ENCODE measurements at places on chromosomes 11 and 22.

DNA sequence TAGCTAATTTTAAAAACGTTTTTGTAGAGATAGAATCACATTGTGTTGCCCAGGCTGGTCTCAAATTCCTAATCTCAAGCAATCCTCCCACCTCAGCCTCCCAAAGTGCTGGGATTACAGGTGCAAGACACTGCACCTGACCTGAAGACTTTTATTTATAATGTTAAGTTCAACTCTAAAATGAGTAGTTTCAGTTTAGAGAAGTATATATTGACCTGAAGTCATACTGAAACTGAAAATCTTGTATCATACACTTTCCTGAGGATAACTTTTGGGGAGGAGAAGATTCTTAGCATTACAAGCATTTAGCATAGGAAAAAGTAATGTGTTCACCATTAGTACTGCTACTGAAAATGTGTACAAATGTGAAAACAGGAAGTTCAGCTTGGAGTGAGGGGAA is 249.3 kb downstream of the CASP12 start:
- no peak for DNase-seq

GRCh38 chr11:106879029-106879428 is 139.2 kb downstream of the GUCY1A2 start:
- DNase-seq, result no peak

- DNase-seq, result no peak
These were observed 121.9 kb upstream of the MTMR2 start for GRCh38 chr11:96045622-96046456.

- DNase-seq, result no peak
These were observed 7.9 kb downstream of the TOMM22 start for GRCh38 chr22:38689651-38690050.

- DNase-seq, result no peak
These were observed 53.0 kb downstream of the CDKN1C start for GRCh38 chr11:2832533-2833020.

DNA sequence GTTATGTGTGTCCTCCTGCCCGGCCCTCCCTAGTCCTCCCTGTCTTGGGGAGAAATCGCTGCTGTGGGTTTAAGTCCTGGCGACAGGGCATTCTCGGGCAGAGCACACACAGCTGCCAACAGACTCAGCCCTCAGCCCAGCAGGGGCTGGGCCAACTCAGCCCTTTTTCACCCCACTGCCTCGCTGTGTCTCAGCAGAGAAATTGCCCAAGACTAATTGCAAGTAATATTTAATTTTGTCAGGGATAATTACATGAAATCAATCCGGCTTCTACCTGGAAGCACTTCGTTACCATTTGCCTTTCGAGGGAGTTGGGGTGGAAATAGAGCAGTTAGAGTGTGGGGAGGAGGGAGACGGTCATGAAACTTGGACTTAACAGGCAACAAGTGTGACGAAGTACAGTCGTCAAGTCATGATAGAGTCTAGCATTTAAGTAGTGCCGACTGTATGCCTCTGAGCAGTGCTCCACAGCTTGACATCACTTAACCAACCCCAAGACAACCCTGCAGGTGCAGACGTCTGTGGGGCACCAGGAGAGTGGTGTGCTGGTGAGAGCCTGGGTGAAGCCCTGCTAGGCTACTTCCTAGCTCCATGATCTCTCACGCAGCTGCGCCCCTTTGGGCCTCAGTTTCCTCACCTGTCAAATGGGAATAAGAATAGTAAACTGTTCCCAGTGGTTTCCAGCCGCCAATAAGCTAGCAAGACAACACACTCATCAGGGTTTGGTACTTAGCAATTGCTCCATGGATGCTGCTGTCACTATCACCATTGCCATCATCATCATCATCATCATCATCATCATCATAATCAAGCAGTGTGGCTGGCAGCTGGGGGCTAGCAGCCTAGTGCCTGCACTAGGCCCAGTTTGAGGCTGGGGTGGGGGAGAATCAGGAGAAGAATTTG is 29.2 kb downstream of the MN1 start:
- no peak for DNase-seq

DNA sequence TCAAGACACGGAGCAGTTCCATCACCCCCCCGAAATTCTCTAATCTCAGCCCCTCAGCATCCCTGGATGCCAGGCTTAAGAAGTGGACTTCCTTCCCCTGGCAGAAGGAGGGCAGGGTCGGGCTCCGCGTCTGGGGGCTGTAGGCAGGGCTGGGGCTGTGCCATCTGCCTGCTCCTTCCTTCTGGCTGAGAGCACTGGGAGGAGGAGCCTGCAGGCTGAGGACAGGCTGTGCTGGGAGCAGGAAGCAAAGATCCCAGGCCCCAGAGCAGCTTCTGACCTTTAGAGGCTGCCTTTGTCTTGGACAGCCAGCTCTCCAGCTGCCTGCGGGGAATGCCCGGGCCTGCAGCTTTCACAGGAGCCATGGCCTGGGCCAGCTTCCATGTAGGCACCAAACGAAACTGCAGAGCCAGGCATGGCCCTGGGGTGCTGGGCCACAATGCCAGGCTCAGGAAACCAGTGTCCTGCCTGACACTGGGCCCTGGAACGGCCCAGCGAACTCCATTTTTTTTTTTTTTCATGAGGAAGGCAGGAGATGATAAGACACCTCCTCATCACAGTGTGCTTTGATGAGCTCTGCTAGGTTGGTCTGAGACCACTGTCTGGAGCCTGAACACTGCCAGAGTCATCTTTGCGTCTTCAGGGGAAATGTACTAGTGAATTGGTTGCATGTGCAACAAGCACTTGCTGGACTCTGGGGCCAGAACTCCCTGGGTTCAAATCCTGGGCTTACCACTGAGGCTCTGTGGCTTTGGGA is 67.9 kb downstream of the MCM5 start:
- no peak for DNase-seq

DNA sequence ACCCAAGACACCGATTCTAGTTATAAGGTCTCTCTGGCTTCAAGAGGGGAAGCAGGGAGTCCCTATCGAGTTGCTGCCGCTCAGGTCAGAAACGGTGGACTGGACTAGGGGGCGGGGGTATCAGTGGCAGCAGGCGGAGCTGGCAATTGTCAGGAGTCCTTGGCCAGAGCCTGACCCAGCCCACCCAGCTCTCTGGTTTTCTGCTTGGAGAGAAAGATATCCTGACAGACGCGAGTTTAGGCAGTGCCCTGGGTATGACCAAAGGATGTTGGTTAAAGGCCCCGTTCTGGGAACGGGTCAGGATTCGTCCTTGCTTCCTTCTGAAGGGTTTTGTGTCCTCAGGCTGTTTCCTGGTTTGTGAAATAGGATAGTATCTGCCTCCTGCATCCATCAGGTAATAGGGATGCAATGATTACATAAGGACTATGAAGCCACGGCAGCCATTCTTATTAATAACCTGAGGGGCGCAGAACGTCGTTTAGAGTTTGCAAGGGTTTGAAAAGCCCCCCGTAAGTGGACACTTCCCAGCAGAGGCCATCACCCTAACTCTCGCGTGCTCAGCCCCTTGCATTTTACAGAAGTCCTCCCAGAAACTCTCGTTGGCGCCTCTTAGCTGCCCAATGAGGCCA is 700 bp upstream of the DEPDC5 start:
- no peak for DNase-seq

DNA sequence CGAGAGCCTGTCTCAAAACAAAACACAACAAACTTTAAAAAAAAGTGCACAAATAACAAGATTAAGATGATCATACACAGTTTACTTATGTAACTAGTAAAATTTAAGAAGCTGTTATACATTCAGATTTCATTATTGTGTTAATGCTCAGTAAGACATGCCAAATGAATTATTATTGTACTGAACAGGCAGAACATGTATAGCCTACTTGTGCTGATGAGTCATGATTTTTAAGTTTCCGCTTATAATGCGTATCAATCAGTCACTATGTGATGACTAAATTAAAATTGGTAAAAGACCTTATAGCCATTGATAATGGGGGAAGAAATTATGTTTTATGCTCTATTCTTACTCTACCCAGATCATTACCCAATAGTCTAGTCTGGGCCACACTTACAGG is 20.5 kb upstream of the EXPH5 start:
- DNase-seq, result no peak

DNA sequence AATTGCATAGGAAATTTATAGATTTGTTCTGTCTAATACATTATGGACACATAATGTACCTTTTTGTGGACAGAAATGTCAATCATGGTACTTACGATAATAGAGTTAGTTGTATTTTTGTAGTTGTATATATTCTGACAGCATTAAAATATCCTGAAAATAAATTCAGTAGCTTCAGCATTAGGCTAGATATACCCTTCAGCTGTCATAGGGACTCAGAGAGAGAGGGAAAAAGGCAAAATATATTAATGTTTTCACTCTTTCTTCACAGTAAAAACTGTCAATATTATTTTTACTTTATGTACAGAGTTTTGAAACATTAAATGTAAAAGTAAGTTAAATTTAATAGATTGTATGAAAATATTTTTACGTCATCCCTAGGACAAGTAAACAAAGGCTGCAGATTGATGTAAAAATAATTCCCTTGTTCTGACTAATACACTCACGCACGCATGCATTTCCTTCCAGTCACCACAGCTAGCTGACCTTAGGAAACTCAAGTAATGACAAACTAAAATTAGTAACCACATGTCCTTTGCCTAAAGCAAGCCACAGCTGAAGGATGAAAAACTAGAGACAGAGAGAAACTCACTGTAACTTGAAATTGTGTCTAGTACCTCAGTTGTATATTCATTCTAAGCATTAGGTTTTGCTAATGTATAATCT is 104.7 kb upstream of the CARD18 start:
- DNase-seq, result no peak

GRCh38 chr22:45999379-45999971 is 22.5 kb upstream of the WNT7B start:
- no peak for DNase-seq

DNA sequence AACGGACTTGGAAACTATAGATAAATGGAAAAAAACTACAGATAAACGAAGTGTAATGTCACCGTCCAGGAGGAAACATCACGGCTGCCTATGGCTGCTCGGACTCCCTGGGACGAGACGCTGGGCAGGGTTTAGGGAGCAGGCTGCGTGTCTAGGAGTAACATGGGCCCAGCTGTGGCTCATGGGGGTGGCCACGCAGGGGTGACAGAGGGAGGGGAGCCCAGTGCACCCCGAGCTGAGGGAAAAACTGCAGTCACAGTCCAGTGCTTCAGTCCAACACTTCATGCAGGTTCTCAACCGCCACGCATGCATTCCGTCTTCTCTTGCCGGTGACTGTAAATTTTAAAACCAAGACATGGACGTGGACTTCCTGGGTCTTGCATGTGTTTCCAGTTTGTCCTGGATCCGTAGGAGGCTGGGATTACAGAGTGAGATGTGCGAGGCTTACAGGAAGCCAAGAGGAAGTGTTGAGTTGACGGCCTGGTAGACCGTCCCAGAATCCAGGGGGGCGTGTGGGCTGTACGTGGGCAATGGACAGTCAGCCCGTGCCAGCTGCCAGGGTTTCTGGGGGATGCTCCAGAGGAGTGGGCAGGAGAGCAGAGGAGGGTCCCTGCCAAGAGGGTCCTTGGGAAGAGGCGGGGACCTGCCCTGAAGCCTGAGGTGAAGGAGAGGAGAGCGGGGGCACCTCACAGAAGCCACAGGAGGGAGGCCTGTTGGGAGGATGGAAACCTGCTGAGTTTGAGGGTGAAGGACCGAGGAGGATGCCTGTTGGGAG is 691.4 kb downstream of the BRD1 start:
- DNase-seq, result no peak

GRCh38 chr11:1202776-1203504 is 19.9 kb upstream of the MUC5B start:
- peak; percentile 60 for DNase-seq

GRCh38 chr11:69427337-69427736 is 54.1 kb upstream of the LINC01488 start:
- no peak for DNase-seq

DNA sequence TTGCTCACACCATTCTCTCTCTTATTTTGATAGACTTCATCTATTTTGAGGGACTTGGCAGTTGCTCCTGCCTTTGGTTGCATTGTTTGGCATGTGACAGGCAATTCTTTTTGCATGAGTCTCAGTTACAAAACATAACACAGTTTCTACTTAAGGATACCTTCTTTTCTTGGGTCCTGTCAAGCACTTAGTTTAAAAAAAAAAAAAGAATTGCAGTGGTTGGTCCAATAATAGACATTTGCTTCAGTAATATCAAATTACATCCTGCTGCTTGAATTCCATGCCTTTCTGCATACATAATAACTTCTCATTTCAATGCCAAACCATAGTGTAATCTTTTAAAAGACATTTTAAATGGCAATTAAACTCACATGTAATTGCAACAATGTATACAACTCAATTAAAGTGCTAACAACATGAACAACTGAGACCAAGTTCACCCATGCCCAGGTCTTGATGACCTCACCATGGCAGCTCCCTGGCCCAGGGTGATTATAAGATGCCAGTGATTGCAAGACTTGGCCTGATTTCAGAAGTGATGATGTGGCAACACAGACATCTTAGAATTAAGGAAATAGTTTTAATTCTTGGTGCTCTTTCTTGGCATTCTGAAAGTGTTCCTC is 32.2 kb upstream of the PLET1 start:
- DNase-seq, result no peak

GRCh38 chr11:33934450-33934849 is 42.6 kb upstream of the LMO2 start:
- no peak for DNase-seq

- DNase-seq, result no peak
These were observed 32.4 kb downstream of the GALNT18 start for GRCh38 chr11:11589437-11589836.

DNA sequence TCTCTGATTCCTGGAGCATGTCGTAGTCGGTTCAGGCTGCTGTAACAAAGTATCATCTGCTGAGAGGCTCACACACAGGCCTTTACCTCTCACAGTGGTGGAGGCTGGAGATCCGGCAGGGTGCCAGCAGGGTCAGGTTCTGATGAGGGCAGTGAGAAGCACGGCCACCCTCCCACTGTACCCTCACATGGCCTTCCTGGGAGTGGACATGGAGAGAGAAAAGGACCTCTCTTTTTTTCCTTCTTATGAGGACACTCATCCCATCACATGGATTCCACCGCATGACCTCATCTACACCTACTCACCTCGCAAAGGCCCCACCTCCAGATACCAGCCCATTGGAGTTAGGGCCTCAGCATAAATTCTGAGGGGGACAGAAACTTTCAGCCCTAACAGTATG is 99.5 kb downstream of the BCR start:
- no peak for DNase-seq

- DNase-seq, result no peak
These were observed 25.4 kb downstream of the APIP start for GRCh38 chr11:34890812-34891211.

DNA sequence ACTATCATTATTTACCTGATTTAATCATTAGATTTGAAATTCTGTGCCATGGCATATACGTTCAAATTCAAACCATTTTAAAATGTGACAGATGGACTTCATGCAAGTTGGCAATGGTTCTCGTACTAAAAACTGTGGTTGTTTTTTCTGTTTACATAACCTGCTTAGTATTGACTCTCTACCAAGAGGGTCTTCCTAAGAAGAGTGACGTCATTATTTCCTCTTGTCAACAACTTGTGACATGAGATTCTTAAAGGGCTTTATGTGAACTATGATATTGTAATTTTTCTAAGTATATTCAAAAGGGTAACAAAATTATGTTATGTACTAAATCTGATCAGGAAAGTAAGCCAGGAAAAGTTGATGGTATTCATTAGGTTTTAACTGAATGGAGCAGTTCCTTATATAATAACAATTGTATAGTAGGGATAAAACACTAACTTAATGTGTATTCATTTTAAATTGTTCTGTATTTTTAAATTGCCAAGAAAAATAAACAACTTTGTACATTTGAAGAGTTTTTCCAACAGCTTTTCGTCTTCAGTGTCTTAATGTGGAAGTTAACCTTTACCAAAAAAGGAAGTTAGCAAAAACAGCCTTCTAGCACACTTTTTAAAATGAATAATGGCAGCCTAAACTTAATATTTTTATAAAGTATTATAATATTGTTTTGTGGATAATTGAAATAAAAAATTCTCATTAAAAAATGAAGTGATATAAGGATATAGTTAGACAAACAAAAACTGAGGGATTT is 87.0 kb downstream of the GRK3 start:
- DNase-seq, result no peak
